ENCODE measurements at places on chromosomes 1 and 21.
A peak's percentile ranks its signal among the peaks of the same experiment; 100 is the strongest.

DNA sequence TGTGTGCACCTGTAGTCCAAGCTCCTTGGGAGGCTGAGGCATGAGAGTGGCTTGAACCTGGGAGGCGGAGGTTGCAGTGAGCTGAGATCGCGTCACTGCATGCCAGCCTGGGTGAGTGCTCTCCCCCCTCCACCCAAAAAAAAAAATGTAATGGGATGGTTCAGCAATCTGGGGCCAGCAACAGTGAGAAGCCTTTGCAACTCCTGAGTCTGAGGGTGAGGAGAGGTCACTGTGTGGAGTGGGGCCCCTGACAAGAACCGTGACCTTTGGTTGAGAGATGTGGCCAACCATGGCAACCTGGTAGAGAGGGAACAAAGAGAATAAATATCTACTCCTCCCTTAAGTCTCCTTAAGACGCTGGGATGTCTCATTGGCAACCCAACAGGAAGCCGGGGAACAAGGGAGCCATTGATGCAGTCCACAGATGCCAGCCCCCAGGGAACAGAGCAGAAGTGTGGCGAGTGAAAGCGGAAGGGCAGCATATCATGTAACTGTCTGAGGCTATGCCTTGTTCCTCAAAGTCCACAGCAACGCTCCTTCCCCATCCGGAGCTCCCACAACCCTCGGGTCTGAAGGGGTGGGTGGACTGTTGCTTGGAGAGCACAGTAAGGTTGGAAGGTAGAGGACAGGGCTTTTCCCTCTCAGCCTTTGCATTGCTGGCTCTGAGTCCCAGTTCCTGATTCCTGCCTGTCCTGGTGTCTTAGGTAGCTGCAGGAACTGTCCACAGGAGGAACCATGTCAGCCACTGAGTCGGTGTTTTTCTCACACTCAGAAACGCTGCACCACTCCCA is 8.3 kb downstream of the TRNP1 start:
- DNase-seq: peak; percentile 97

DNA sequence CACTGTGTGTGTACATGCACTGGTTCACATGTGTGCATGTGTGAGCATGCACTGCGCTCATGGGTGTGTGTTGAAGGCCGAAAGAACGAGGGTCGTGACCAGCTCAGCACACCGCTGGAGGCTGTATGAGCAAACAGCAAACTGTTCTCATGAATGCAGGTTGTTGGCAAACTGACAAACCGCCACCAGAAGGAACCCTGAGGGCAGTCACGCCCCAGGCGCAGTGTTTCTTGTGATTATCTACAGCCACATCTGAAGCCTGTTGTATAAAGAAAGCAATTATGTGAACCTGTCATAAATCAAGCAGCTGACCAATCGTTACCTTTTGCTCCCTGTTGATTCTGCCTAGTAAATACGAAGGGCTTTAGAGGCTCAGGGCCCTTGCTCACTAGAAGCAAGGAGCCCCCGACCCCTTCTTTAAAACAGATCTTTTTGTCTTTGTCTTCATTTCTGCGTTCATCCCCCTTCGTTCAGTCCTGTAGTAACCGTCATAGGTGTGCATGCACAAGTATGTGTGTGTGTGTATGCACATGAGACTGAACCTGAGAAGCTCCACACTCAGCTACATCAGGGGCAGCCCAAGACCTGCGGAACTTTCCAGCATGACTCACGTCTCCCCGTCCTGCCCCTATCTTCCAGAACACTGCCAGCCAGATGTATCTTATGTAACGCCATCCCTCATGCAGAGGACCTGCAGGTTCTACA is 16.8 kb upstream of the RIPK4 start:
- DNase-seq: no peak

DNA sequence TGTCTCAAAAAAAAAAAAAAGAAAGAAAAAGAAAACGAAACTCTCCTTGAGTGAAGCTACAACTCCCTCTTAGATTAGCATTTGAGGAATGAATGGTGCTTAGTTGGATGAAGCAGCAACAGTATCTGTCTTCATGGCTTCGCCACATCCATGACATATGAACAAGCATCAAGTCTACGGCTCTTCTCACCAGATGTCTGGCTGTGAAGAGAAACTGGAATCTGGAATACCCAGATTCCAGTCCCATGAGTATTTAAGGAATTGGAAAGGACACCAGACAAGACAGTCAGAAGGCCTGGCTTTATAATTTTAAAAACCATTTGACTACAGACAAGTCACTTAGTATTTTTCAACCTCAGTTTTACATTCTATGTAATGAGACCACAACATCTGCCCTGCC is 38.0 kb upstream of the TADA1 start:
- DNase-seq: no peak

GRCh38 chr1:201006450-201006849 is 17.1 kb downstream of the KIF21B start:
- DNase-seq: no peak

DNA sequence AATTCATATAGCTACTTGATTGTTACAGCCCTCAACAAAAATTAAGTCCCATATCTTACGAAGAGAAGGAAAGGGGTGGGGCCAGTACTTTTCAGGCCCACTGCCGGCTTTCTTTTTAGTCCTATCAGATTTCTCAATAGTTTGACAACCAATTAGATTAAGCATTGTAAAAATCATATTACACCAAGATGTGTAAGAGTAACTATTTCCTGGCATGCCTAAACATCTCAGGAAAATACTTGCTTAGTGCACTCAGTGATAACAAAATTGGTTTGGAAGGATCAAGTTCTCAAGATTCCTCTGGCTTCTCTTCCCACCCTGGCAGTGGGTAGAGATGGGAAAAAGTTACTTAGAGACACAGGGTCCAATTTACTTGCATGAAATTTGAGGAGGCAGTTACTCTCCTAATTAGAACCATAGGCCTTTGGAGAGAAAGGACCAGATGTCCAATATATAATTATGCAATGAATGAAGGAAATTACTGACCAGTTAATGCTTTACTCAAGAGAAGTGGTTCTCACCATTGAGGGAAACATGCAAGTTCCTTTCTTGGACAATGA is 30.1 kb downstream of the STPG1 start:
- no peak for DNase-seq

DNA sequence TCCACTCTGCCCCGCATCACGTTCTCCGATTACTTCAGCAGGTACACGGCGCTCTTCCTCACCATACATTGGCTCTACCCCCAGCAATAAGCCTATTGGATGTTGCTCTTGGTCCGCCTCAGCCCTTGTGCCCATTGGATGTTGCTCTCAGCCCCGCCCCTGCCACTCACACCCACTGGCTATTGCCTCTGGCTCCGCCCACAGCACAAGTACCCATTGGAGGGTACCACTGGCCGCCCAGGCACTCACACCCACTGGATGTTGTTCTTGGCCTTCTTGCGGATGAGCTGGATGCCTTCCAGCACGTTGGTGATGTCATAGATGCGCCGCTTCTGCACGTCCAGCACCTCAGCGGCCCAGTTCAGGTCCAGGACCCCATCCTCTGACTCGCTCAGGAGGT is 9.4 kb downstream of the E2F2 start:
- no peak for DNase-seq

- no peak for DNase-seq
Measured at GRCh38 chr21:29771491-29772066, 168.2 kb downstream of the GRIK1 start.

DNA sequence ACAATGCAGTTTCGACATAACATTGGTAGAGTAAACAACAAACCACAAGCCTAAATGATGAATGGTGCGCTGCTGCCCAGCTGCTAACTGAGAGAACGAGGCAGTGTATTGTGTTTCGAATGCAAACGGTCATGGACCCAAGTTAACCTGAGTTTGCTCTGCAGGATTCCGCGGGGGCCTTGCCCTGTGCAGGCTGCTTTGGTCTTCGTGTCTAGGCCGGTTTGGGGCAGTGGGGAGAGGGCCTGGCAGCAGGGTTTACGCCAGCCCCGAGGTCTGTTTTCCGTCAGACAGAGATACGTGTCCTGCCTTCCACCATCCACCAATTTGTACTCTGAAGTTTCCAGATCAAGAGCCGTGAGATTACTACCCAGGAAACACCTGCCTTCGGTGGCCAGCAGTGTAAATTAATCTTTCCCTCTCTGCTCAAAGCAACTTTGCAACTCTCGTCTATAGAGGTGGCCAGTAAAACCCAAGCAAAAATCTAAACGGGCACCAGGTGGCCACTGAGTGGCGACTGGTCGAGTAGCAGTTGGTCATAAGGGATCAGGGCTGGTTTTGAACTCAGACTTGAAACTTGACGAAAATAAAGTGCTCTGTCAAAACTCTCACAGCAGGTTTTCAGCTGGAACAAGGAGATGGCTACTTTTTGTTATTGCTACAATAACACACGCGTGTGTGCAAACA is 6.3 kb upstream of the PRDM15 start:
- DNase-seq: no peak
